ENCODE measurements at places on chromosomes 4 and X.

DNA sequence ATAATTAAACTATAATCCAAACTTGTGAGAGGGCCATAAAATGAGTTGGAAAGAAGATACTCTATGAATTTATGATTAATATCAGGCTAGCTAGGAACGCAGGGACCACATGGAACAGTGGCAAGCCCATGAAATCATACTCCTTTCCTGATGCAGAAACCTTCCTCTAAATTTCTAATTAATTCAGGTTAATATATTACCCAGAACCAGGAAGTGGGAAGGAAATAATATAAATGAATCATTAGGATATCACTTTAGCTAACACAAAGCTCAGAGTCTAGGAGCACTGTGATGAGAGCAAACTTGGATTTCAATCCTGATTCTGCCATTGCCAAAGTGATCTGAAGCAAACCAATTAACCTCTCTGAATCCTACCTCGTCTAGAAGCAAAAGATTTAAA is 68.0 kb downstream of the IQCM start:
- no peak for DNase-seq

- DNase-seq: no peak
Observed at GRCh38 chr4:38452009-38452408, 212.0 kb upstream of the KLF3 start.

- no peak for DNase-seq
Observed at GRCh38 chr4:165070560-165070959, 16.9 kb downstream of the TRIM75 start.

- no peak for DNase-seq
Observed at GRCh38 chrX:133364865-133365264, 50.4 kb downstream of the GPC4 start.

GRCh38 chr4:69470561-69470960 is 25.1 kb downstream of the UGT2B4 start:
- no peak for DNase-seq

- no peak for DNase-seq
Observed at GRCh38 chrX:120286733-120287512, 24.3 kb downstream of the TMEM255A start.

GRCh38 chr4:172124656-172125308 is 311.6 kb downstream of the GALNTL6 start:
- DNase-seq: no peak

GRCh38 chrX:19535476-19535875 is 20.2 kb upstream of the MAP3K15 start:
- no peak for DNase-seq

DNA sequence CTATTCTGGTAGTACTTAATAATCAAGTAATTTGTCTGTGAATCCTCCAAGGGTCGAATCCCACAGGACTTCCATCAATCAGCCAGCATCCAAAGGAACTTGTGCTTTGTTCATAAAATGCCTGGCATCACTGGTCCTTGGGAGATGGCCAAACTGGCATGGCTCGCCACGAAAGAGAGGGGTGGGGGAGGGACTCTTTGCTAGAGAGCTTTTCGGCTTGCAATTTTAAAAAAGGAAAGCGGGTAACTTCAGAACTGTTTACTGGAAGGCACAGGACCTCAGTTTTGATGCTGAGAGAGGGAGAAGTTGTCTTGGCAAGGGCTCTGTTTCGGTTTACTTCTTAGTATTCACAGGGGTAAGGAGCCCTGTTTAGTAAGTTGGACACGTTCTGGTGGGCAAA is 79.4 kb upstream of the FHL1 start:
- DNase-seq: peak; percentile 32

DNA sequence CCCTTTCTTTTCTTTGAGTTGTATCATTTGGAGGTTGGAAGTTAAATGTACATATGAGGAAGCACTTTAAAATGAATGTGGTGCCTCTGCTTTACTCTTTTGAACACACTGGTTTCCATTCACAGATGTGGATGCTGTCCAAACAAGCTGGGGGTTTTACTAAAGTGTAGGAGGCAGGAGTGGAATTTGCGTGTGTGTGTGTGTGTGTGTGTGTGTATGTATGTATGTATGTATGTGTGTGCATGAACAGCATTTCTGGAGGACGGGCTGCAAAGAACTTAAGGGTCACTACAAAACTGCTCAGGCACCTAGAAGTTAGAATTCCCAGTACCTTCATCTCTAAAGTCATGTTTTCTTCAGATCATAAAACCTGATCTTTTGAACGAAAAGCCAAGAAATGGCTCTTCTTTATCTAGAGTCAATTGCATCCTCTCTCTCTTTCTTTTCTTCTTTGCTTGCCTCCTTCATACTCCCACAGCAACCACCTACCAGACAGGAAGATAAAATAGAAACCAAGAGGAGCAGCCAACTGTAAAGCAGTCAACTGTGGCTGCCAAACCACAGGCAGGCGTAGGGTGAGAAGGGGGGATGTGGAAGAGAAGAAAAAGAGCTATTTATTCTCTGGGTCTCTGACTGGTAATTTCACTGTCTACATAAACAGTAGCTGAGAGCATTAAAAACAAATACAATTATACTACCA is 177.0 kb upstream of the RASGEF1B start:
- peak; percentile 28 for DNase-seq

DNA sequence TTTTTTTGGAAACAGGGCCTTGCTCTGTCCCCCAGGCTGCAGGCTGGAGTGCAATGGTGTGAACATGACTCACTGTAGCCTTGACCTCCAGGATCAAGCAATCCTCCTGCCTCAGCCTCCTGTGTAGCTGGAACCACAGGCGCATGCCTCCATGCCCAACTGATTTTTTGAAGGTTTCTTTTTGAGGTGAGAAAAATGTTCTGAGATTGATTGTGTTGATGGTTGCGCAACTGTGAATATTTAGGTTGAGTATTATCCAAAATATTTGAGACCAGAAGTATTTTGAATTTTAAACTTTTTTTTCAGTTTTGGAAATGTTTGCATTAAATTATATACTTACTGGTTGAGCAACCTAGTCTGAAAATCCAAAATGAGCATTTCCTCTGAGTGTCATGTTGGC is 2.6 kb upstream of the CCNI start:
- DNase-seq: no peak

- no peak for DNase-seq
Observed at GRCh38 chr4:40224432-40224831, 27.6 kb downstream of the RHOH start.

DNA sequence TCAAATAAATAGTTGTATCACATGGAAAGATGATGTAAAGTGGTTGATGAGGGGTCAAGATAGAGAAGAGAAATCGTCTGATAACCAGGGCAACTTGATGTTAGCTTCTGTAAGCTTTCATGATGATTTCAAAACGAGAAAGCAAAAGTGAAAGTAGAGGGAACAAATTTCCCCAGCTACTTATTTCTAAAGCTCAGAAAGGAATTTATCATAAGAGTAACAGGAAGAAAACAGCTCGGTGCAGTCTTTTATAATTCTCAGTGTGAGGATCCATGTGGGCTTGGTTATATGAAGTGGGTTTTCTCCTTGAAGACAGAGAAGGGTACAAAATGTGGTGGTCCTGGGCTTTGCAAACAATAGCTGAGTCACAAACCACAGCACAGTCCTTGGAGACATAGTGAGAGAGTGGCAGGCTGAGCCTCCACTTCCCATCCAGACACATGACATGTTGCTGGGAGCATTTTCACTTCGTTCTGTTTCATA is 32.1 kb upstream of the GLRA2 start:
- DNase-seq: no peak

GRCh38 chrX:34879346-34879745 is 63.2 kb upstream of the FAM47B start:
- no peak for DNase-seq

DNA sequence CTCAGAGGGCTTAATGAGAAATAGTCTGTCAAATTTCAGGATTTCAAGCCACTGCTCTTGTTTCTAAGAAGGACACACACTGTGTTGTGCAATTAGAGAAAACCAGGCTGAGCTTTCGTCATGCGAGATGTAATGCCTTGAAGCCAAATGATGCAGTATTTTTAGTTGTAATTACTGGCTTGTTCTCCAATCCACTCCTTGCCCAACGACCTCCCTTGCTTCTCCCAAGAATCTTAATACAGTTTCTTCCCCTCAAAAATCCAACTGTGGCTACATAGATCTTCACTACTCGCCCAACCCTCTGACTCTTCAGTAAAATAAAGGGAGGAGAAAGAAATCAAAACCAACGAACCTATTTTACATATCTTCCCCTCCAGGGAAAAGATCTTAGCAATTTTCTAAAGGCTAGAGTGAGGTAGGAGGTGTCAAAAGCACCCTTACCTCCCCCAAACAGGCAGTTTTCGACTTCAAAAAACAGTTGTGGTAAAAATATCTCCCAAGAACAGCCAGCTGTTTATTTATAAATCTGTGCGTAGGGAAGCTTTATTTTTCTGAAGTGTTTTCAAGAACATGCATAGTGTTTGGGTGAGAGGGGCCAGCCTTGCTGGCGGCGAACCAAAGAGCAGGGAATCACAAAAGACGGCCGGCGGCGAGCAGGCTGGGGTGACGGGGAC is 68.7 kb downstream of the MGST2 start:
- peak; percentile 43 for DNase-seq

All from Ammon's horn (tissue), 1 donor.